ENCODE measurements at places on chromosomes 1 and 21.

DNA sequence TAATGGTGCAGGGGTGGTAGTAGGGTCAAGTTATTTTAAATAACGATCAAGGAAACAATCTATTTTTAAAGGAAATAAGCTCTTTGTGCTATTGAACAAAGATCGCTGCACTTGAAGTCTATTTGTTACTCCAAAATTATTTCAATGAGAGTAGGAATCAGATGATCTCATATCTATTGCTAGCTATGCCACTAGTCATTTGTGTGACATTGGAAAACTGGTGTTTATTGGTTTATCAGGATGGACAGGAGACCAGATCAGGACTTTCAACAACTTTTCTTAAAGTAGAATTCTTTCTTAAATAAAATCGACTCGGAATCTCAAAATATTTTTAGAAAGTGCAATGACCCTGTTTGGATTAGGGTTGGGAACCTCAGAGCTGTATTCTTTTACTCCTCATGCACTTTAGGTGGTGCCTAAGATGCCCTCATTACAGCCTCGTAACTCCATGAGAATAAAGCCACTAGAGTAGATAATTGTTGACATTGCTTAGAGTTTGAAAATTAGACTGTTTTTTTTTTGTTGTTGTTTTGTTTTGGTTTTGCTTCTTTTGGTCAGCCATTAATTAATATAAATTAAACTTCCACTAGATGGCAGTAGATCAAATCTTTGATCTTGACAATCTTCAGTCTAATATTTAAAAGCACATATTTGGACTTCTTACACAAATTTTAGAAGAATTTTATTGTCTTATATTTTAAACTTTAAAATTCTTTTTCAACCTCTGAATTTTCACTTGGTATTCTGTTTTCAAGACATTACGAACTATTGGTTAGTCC lies 352.4 kb downstream of the USP25 start:
- no peak for DNase-seq

GRCh38 chr1:1005774-1006304 lies 5.9 kb upstream of the HES4 start:
- no peak for DNase-seq

DNA sequence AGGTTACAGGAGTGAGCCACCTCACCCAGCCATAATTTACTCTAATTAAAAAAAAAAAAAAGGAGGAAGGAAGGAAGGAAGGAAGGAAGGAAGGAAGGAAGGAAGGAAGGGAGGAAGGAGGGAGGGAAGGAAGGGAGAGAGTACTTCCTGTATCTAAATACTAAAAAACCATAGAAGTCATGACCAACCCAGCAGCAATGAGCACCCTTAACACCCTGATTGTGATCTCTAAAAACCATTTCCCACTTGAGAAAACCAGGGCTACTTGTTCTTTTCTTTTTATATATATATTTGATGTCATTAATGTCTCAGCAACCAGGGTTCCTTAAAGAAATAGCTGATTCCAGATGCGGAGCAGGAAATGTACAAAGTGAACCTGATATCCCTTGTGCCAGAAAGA lies 31.2 kb downstream of the ARID4B start:
- DNase-seq: no peak

GRCh38 chr1:43197343-43198127 lies 25.4 kb downstream of the CFAP57 start:
- DNase-seq: no peak

- no peak for DNase-seq
These were observed 2.1 kb downstream of the KCNK2 start for GRCh38 chr1:215084621-215085020.

- DNase-seq: no peak
These were observed 1.8 kb downstream of the TRIM46 start for GRCh38 chr1:155175281-155175926.

DNA sequence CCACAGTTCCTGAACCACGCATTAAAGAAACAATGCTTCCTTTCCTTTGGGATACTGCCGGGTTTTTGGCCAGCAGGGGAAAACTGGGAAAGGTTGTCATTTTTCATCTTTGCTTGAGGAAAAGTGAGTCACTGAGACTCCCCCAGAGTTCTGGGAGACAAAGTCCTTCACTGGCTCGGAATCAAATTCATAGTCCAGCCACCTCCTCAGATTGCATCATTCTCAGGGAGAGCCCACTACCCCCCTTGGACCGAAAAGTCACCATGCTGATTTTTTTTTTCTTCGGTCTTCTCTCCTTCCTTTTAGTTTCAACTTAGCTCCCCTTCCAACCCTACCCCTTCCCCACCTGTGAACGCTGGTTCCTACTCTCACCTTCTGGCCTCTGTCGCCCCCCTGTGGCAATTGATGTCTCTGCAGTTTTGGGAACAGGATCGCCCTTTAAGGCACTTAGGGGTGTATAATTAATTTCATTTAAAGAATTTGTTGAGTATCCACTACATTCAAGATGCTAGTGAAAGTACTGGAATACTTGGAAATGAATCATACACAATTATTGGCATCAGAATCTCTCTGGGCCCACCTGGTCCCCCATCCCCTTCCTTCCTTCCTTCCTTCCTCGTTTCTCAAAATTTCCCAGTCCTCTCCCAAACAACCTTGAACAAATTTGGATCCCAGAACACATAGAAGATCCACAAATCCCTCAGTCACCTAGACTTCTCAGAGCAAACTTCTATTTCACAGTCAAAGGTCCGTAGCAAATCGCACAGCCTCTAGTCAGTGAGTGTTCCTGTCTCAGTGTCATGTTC lies 6.9 kb downstream of the ACKR1 start:
- DNase-seq: no peak

GRCh38 chr1:180567654-180568053 lies 8.9 kb downstream of the OVAAL start:
- DNase-seq: no peak

DNA sequence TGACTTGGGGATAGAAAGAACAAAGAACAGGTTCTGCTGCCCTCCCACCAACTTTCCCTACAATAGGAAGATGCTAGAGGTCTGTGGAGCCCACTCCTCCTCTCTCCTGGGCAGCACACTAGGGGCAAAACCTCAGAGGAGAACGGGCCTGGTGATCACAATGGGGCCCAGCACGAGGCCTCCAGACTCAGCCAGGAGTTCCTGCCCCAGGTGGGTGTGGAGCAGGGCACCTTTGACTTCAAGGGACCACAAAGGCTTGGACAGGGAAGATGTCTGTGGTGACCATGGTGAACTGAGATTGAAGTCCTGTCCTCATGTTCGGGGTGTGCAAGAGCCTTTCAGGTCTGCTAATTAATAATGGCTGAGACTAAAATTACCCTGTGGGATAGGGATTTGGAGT lies 88.8 kb downstream of the LAMC2 start:
- DNase-seq: no peak
